Activated CD4-positive, alpha-beta T cell treated with anti-CD3 and anti-CD28 coated beads, Interleukin-2, amount 10 ng/mL, durations not matched to agents 7 days and 5 days (primary cell): ENCODE measurements at places on chromosomes 13 and 19.

DNA sequence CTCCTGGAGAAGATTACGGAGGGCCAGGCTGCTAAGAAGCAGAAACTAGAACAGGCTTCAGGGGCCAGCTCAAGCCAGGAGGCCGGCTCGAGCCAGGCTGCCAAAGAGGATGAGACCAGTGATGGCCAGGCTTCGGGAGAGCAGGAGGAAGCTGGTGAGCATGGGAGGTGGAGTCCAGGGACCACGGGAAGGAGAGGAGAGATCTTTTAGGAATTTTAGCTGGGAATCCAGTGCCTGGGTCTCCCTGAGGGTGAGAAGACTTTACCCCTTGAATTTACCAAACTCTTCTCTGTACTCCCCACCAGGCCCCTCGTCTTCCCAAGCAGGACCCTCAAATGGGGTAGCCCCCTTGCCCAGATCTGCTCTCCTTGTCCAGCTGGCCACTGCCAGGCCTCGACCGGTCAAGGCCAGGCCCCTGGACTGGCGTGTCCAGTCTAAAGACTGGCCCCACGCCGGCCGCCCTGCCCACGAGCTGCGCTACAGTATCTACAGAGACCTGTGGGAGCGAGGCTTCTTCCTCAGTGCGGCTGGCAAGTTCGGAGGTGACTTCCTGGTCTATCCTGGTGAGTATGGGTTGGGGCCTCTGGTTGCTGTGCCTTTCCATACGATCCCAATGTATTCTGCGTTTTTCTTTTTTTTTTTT is 824 bp downstream of the TSEN34 start:
- no peak for DNase-seq

DNA sequence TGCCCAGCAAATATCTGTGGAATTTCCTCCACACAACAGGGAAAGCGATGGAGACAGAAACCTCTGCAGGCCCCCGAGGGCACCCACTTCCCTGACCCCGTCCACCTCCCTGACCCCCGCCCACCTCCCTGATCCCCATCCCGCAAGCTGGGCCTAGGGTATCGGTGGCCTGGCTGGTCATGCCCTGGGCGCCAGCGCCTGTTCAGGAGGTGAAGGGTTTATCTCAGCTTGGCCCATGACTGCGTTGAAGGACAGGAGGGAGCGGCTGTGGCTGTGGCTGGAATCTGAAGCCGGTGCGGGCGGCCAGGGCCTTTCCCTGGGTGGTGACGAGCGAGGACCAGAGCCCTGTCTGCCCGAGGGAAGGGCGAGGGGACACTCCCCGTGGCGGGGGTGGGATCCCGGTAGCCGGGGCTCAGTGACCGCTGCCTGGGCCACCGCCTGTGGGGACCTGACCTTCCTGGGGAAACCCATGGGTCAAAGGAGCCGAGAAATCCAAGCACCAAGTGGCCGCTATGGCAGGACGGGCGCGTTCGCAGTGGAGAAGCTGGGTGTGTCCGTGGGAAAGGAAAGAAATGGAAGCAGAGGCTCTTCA is 20.7 kb downstream of the GAS6 start:
- no peak for DNase-seq

DNA sequence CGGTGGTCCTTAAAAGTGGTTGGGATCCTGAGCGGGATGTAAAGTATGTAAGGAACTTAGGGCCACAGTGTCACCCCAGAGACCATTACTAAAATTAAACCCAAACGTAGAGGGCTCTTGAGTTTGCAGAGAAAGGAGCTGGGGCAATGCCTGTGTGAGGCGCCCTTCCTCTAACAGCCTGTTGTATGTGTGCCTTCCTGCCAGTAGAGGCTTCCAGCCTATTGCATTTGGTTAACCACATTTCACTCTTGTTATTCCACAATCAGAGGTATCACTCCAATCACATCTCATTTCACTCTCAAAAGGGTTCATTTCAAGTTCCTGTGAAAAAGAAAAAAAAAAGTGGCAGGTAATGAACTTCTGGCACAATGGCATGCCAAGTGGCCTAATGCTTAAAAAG is 29.4 kb downstream of the DIAPH3 start:
- no peak for DNase-seq

GRCh38 chr19:13334801-13335481 is 171.3 kb downstream of the CACNA1A start:
- no peak for DNase-seq

DNA sequence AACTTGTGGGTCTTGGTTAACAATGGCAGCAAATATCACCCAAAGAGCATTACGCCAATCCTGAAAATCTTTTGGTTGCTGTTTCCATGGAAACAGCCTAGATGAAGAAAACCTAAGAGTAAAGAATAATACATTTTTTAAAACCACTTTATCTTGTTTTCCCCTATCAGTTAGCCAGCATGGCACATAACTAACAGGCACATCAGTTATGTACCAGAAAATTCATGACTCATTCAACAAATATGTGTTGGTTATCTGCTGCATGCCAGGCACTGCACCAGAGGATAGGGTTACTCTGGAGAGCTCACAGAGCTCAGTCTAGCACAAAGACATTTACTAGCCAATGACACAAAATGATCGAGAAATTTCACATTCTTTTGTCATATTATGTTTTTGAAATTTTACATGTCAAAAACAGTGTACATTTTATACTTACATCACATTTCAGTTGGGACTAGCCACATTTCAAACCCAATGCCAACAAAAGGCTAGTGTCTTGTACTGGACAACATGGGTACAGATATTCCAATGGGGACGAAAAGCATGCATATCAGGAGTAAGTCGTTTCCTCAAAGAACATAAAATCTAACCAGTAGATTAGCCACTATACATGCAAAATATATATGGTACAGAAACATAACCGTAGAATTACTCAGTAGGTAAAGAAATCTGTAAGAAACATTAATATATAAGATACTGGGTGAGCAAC is 20.3 kb downstream of the LNX2 start:
- no peak for DNase-seq

DNA sequence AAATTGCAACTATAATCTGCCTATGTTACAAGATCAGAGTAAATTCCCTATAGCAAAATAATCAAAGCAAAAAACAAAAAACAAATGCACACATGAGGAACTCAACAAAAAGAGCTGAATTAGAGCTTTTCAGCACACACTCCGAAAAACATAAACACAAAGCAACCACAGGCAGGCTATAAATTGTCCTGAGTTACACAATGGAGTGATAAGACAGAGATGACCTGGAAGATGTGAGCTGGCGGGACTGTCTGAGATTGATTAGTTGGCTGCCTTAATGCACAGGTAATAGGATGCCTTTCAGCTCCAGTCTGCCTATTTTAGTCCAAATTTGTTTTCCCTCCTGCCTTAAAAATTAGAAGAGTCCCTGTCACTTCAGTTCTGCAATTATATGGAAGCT is 159.0 kb upstream of the FNDC3A start:
- DNase-seq, result no peak

- no peak for DNase-seq
These were observed 28.0 kb downstream of the ZSWIM4 start for GRCh38 chr19:13823256-13823655.

- DNase-seq, result no peak
These were observed 77.9 kb downstream of the SPACA7 start for GRCh38 chr13:112453874-112454647.

GRCh38 chr13:98055623-98056022 is 87.3 kb upstream of the FARP1 start:
- no peak for DNase-seq

DNA sequence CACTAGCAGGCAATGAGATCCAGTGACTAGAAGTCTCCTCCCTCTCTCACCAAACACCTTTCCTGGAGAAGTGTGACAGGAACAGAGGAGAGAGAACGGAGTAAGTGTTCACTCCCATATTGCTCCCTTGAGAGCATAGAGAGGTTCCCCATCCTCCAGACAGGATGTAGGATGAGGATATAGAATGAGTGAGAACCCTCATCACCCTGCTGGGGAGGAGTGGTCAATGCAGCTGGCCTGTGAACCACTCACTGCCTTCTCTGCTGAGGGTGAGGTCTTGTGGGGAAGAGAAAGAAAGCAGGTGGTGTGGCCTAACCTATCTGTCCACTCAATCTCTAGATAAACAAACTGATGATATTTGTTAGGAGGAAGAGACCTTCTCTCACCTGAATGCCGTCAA is 386.6 kb downstream of the PCDH20 start:
- no peak for DNase-seq

- DNase-seq, result no peak
These were observed 1.4 kb upstream of the TMPRSS9 start for GRCh38 chr19:2358548-2359173.

GRCh38 chr13:83536941-83537340 is 345.3 kb downstream of the SLITRK1 start:
- DNase-seq, result no peak

DNA sequence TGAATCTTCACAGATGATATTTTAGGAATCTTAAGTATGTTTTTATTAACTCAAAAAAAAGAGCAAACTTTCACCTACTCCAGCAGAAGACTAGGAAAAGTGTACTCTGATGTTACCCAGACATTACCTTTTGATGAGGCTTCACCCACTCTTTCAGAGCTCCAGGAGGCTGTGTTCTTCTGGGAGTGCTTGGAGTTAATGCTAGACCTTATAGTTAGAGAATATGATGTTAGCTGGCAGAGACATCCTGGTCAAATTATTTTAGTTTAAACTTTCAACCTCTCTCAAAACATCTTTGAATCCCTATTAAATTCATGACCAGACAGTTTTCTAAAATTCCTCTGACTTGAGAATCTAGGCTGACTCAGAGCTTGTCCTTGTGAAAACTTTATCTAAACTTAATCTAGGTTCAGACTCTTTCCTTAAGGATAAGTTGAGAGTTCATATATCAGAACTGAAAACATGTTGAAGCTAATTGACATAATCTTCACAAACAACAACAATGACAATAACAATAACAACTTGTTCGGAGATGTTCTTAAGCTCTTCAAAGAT is 82.8 kb downstream of the ITGBL1 start:
- no peak for DNase-seq

DNA sequence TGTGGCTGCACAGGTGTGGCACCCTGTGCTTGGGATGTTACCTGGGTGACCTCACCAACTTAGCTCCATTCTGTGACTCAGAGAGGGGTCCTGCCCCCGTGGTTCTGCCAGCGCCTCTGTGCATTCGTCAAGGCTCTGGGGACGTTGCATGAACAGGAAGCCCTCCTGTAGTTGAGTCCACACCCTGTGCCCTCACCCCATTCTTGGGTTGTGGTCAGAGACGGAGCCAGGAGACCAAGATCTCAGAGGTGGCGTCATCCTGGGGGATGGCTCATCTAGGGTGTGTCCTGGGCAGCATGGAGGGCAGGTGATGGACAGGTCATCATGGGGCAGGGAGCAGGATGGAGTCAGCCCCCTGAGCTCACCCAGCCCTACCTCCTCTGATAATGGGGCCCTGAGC is 2.5 kb downstream of the COX6B2 start:
- DNase-seq, result no peak

DNA sequence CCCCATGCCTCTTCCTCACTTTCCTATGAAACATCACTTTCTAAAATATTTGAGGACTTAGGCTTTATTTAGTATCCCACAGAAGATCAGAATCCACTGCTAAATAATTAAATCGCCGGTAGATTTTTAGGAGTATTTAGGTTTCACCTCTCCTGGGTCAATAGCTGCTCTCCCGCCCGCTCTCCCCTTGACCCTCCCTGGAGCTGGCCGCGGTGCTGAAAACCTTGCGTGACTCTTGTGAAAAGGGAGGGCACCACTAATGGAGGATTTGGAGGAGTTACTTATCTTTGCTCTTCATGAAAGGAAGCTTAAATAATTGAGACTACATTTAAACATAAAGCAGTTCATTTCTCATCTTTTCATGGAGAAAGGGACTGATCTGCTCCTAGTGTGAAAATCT is 14.1 kb downstream of the POU4F1 start:
- DNase-seq, result no peak

DNA sequence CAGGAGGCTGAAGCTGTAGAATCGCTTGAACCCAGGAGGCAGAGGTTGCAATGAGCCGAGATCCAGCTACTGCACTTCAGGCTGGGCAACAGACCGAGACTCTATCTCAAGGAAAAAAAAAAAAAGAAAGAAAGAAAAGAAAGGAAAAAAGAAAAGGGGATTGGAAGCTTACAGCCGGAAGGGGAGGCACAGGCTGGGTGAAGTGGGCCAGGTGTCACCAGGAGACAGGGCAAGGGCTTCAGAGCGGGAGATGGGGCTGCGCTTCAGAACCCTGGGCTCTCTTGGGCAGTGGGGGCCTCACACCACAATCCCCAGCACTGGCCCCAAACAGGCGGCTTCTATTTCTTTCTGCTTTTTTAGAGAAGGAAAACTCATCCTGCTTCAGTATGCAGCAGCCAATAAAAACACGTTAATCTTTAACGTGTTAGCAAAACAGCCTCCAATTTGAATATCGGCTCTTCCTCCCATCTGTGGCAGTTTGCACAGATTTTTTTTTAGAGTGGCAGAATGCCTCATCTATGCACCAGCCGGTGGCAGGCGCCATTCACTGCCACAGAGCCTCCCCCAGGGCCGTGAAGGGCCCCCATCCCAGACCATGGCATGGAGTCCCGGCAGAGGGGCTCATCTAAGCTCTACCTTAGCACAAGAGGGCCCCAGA is 46.6 kb upstream of the C19orf12 start:
- DNase-seq, result no peak

DNA sequence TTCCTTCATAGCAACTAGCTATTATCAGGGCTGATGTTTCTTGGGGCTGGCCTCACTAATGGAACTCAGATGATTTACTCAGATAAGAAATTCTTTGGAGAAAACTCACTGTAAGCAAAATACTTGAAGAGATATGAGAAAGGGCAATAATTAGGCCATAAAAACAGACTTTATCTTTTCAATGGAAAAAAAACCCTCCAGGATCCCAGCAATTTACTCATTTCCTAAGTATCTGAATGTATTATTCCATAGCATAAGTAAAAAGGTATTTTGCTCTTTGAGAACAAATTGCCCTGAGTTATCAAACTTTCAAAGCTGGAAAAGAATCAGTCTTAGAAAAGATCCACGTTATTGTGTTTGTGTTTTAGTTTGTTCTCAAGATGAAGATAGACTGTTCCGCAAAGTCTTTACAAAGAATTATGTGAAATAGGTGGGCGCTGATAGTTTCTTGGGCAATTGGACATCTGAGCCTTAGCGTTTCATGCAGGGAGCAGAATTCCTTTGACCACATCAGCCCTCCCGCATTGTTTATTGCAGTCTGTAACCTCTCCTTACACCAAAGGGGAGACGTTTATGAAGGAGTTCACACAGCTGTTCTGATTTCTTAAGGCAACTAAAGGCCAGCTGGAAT is 29.1 kb upstream of the CSNK1A1L start:
- no peak for DNase-seq

- no peak for DNase-seq
These were observed 41.6 kb upstream of the ZNF681 start for GRCh38 chr19:23800271-23800670.

- DNase-seq, result no peak
These were observed 12.9 kb upstream of the RFXAP start for GRCh38 chr13:36806102-36806501.

DNA sequence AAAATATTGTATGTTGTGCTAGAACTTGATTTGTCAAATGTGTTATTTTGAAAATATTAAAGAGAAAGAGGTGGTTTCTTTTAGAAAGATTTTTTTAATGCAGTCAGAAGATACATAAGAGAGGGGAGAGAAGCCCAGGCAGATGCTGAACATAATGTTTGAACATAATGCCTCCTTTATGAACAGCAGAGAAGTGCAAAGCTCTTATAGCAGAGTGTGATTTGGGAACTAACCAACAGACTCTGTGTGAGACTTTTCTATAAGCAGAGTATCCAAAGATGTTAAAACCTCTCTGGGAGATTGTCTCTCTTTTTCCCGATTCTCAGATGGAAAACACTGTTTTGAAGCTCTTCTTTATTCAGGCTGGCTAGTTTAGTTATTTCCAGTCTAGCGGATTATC is 1274.1 kb upstream of the SPRY2 start:
- DNase-seq, result no peak

GRCh38 chr13:113022745-113023574 is 53.9 kb downstream of the MCF2L start:
- DNase-seq, result no peak
